ENCODE measurements at places on chromosomes 3 and 15.

DNA sequence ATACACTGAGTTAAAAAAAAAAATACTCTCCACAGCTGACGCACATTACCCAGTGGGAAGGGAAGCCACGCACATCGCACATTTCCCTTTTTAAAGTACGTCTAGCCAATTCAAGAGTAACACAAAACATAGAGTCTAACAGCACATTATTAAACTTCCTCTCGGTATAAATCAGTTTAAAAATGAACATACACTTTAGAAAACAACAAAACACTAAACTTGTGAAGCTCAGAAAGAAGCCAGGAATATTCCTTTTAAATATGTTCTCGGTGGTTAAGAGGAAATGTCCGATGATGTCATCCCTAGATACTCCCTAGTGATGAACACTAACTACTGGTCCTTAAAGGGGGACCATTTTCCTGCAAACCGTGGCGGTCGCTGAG lies 721 bp downstream of the MYEF2 start:
- DNase-seq: no peak

DNA sequence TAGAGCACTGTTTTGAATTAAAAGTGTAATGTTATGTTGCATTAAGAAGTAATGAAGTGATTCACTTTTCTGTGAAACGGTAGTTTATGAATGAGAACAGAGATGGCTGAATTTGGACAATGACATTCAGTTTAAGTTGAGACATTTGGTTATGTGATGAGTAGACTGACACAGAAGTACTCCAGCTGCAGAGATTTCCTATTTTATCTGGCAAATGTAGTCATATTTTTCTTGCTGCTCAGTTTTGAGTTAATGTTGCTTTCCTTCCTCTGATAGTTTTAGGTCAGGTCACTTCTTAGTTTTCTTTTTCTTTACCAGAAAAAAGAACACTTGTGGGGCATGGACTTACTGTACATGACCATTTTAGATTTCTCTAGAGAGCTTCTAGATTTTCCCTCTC lies 51.2 kb downstream of the ASB7 start:
- no peak for DNase-seq

- DNase-seq: no peak
Observed at GRCh38 chr3:144112036-144112435, 140.4 kb downstream of the DIPK2A start.

- no peak for DNase-seq
Observed at GRCh38 chr15:49328941-49329340, 94.1 kb upstream of the FGF7 start.

DNA sequence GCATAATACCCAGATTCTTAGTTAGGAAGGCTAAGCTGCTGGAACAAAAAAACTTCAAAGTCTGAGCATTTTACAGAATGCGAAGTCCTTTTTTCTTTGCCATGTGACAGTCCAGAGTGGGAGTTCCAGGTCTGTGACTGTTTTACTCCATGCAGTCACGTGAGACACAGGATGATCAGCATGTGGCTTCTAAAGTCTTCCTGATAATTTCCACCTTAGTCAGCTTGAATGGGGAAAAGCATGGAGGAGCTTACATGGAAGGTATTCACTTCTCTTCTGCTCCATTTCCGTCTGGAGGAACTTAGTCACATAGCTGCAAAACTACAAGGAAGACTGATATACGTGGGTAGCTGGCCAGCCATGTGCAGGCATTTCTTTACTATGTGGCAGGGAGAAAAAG lies 1.7 kb downstream of the SNTN start:
- no peak for DNase-seq

- no peak for DNase-seq
Observed at GRCh38 chr15:101206176-101206591, 45.7 kb downstream of the CHSY1 start.

- DNase-seq: peak; percentile 67
Observed at GRCh38 chr3:142209655-142210054, 15.7 kb downstream of the GK5 start.

- DNase-seq: no peak
Observed at GRCh38 chr3:155130001-155130400, 49.9 kb downstream of the MME start.

GRCh38 chr15:63348392-63348791 lies 33.3 kb downstream of the CA12 start:
- DNase-seq: peak; percentile 81

DNA sequence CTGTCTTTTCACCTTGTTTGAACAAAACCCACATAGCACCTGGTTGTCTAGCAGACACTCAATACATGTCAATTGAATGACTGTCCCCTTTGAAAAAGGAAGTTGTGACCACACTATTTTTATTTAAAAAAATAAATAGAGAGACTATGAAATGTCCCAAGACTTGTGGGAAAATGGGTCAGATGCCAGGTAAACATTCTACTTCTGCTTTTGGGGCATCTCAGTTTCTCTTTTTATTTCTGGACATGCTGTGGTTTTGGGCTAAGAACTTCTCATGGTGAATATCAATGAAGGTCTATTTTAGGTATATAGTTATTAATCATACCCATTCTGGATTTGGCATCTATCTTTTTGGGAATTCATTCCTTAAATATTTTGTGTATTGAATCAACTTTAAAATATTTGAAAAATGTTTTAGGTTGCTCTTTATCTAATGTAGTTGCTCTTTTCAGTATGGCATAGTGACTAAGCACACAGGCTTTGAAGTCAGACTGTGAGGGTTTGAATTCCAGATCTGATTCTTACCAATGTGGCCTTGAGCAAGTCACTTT lies 4.4 kb downstream of the TMEM45A start:
- no peak for DNase-seq

- no peak for DNase-seq
Observed at GRCh38 chr15:101048581-101049030, 129.4 kb downstream of the LRRK1 start.

DNA sequence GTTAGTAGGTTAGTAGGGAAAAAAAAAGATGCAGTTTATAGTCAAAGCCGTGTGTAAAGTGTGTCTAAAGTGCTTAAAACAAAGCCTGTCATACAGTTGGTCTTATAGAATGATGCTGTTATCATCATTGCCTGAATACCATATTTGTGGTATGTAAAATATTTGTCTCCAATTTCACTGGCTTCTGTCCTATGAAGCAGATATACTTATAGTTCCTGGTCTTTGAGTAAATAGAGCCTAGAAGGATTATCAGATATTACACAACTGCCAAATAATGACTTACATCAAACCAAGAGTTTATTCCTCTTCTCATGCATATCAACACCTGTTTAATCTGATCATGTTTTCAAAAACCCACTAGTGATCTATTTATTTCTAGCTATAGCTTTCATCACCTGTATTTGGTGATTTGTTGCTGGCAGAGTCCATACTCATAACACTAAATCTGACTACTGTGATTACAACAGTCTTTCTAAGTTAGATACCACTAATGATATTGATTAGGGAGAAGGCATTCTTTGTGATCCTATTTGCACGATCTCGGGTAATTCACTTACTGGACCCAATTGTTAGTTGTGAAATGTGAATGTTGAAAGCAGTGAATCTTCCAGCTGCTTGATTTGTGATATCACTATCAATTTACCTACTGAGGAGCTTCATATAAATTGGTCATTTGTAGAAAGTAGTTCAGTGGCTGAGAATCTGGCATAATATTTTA lies 413.7 kb downstream of the LPP start:
- DNase-seq: no peak

DNA sequence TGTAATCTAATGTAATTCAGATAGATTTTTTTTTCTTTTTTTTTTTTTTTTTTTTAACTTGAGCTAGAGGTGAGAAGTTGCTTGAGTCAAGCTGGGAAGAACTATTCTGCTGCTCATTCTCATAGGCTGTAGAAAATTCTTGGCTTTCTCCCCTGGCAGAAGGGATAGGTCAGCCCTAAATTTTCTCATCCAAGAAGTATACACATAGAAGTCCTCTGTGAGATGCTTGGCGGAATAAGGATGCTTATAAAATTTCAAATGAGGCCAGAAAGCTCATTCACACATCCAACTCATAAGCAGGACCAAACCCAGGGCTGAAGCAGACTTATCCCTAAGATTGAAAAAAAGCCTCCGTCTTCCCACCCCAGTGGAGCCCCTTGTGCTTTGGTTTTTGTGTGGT lies 572.5 kb downstream of the SQOR start:
- DNase-seq: no peak

GRCh38 chr15:40115670-40116093 lies 7.0 kb upstream of the BMF start:
- peak; percentile 56 for DNase-seq

GRCh38 chr15:69072906-69073305 lies 58.4 kb downstream of the NOX5 start:
- DNase-seq: no peak

DNA sequence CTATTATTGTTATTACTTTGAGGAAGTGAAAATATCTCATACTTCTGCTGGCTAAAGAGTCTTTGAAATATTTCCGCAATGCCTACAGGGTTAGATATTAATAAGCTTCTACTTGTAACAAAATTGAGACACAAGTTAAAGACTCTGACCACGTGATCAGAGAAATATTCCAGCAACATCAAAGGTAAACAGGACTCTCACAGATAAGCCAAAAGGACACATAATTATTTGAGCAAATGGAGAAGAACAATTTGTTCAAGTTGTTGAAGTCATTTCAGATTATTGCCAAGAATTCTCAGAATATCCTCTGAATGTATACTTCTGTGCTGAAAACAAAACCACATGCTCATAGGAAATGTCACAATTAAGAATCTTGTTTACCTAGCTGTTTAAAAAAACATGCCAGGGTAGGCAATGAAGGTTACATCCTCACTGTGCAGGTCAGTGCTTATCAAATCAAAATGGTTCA lies 225.8 kb upstream of the ALCAM start:
- DNase-seq: no peak

- DNase-seq: no peak
Observed at GRCh38 chr15:33587773-33588172, 277.0 kb downstream of the RYR3 start.

DNA sequence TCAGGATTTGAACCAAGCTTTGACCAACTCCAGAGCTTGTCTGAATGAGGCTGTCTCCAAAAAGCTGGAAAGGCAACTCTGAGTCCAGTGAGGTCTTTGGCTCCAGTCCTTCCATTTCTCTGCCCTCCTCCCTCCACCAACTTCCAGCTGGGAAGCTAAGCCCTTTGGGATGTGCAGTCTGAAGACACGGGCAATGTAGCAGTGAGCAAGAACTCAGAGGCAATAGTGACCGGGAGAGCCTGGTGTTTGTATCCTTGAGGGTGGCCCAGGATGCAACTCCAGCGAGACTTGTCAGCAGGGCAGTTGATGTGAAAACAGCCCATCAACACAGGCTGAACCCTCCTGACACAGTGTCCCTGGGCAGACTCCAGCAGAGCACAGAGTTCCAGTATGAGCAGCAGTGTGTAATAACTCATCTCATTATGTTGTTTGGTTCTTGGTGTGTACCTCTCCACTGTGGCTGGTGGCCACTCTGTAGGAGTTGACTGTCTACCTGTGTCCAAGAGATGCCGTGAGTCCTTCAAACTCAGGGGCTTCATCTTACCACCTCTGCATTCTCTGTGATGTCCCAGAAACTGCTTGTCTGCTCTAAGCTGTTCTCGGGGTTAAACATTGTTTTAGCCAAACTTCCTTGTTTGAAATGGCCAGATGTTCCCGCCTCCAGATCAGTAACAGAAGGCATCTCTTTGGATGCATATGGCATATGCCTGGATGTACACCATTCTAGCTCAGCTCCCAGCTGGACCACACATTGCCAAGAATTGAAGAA lies 6.6 kb downstream of the CDCP1 start:
- peak; percentile 25 for DNase-seq

DNA sequence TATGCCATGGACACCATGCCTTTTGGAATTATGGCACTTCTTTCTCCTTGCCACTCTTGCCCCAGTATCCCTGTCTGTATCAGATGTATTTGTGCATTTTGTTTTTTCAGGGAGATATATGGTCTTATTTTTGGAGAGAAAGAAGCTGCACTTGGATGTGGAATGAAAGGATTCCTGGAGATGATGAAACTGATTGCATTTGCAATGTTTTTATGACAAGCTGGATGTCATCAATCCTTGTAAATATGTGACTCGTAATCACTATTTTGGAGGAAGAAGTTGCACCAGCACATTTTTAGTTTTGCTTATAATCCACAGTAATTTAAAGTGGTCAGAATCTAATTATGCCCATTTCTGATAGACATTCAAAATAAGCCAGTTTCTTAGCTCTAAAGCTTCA lies 165.0 kb downstream of the NR1D2 start:
- DNase-seq: no peak

DNA sequence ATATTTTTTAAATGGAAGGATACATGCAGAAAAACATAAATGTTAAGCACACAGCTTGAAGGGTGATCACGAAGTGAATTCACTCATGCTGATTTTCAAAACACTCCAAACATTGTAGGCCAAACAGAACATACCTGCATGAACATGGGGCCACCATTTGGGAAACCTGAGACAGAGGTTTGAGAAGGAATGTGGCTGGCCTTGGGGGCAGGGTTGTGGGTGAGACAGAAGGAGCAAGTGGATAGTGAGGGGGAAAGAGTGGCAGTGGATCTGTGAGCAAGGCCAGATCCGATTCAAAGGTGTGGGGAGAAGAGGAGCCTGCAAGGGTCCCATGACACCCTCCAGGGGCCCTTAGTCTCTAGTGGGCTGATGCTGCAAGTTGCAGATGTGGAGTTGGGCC lies 94.9 kb downstream of the HMG20A start:
- DNase-seq: peak; percentile 21

- no peak for DNase-seq
Observed at GRCh38 chr15:43274136-43274535, 7.4 kb upstream of the TGM5 start.

GRCh38 chr15:90463381-90463780 lies 66.3 kb upstream of the CRTC3 start:
- DNase-seq: no peak

- no peak for DNase-seq
Observed at GRCh38 chr15:92165001-92165346, 228.7 kb upstream of the ST8SIA2 start.

DNA sequence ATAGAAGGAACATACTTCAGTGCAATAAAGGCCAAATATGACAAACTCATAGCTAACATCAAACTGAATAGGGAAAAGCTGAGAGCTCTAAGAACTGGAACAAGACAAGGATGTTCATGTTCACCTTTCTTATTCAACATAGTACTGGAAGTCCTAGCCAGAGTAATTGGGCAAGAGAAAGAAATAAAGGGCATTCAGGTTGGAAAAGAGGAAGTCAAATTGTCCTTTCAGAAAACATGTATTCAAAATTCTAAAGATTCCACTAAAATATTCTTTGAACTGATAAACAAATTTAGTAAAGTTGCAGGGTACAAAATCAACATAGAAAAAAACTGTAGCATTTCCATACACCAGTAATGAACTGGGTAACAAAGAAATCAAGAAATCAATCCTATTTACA lies 12.2 kb upstream of the ZNF197 start:
- no peak for DNase-seq
